ENCODE measurements at places on chromosomes 5 and 9.

DNA sequence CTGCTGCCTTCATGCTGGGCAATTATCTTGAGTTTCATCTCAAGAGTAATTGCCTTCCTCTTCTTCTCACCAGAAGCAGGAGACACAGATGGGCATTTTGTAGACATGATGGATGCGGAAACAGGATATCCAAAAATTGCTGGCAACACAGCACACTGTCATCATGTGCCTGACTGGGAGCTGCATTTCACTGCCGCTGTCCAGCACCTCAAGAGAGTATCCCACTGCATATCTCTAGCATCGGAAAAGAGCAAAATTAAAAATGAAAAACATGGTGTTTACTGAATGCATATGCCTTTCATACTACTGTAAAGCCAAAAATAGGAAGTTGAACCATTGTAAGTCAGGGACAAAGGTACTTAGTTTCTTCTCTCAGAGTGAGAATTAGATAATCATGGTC, 210.7 kb downstream of the MAN2A1 start:
- DNase-seq, result no peak

- no peak for DNase-seq
Measured at GRCh38 chr5:135391869-135392255, 7.2 kb downstream of the MACROH2A1 start.

DNA sequence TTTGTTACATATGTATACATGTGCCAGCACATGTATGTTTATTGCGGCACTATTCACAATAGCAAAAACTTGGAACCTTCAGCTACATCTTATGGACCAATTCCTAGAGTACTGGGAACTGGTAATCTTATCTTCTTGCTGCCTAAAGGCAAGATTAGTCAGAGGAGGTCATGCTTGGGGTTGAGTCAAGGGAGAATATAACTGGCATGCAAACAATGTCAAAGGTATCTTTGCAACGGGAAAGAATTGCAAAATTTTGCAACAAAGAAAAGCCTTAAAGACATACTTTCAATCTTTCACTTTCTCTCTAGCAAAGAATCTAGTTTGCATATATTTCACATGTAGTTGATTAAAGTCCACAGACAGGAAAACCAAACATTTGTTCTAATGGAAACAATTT, 145.2 kb downstream of the EDIL3 start:
- DNase-seq, result no peak

DNA sequence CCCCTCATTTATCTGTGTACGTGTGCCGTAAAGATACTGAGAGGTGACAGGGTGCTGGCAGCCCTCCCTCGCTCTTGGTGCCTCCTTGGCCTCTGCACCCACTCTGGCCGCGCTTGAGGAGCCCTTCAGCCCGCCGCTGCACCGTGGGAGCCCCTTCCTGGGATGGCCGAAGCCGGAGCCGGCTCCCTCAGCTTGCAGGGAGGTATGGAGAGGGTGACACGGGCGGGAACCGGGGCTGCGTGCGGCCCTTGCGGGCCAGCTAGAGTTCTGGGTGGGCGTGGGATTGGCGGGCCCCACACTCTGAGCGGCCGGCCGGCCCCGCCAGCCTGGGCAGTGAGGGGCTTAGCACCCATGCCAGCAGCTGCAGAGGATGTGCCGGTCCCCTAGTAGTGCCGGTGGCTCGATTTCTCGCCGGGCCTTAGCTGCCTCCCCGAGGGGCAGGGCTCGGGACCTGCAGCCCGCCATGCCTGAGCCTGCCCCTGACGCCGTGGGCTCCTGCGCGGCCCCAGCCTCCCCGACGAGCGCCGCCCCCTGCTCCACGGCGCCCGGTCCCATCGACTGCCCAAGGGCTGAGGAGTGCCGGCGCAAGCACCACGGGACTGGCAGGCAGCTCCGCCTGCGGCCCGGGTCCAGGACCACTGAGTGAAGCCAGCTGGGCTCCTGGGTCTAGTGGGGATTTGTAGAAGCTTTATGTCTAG, 21.6 kb downstream of the NKX2-5 start:
- DNase-seq, result no peak

DNA sequence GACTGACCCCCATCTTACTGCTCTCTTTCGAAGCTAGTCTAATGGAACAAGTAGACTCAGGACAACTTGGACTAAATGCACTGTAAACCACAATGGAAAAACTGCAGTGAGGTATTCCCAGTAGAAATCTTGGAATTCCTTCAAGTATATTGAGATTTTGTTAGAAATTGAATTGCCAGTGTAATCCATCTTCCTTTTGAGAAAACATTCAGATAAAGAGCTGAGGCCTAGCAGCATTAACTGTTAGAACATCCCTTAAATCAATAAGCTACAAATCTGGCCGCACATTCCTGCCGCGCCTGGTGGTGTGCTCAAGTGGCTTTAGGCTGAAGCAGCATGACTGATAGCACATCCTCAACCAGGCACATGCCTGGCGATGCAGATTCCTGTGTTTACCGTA, 29.3 kb downstream of the PPIC start:
- DNase-seq, result no peak

- no peak for DNase-seq
Measured at GRCh38 chr9:31314241-31314640, 1070.2 kb upstream of the ACO1 start.

GRCh38 chr5:82405618-82406204, 127.6 kb upstream of the RPS23 start:
- DNase-seq, result no peak

DNA sequence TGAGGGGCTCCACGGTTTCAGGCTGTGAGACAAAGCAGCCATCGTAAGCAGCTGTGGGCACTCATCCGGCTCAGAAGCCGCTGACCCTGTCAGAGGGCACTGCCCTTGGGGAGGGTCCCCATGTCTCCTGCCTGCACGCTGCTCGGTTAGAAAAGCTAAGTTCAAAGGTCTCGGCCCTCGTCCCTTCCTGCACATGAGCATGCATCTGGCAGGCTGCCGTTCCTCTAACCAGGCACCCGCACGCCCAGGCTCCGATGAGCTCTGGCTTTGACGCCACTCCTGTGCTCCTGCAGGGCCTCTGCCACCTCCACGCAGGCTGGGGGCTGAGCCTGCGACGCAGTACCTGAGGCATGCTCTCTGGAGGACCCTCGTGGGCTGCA, 51.3 kb downstream of the NKD2 start:
- no peak for DNase-seq

DNA sequence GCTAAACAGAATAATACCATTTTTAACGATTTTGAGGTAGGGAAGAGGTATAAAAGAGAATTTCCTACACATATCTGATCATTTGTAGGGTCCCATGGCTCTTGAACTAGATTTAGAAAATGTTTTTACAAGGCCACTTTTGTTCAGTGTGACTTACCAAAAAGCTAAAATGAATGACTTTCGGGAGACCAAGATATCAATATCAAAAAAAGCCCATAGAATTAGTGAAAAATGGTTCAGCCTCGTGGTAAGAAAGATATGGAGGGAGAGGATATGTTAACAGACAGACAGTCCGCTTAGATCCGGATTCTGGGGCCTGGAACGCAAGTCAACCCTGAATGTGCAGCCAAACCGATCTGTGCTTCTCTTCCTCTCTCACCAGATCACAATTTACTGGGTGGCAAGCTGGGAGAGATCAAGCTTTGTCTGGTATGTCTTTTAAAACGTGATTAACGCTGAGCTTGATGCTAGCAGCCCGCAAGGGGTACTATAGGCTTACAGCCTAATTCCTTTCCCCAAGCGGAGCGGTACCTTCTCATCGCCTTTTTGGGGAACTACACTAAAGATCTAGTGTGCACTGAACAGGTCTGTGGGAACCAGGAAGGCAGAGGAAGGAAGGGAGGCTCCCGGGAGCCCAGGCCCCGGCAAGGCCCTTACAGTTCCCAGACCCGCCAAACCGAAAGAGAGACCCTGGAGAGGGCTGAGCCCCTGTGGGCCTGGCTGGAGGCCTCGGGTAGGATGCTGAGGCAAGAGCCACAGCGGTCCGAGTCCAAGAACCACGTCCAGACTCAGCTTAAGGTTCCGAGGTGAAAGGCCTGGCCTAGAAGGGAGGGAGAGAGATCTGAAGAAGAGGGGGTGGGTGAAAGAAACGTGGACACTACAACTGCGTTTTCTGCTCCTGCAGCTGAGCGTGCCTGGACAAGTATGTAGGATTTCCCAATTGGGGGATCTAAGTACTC, 2.9 kb downstream of the NR2F1-AS1 start:
- DNase-seq, result no peak

- DNase-seq, result no peak
Measured at GRCh38 chr5:68041293-68041692, 174.3 kb upstream of the PIK3R1 start.

- no peak for DNase-seq
Measured at GRCh38 chr5:11322133-11322532, 561.1 kb upstream of the DAP start.

- no peak for DNase-seq
Measured at GRCh38 chr5:142296914-142297417, 27.9 kb downstream of the SPRY4 start.

- no peak for DNase-seq
Measured at GRCh38 chr5:2466966-2467365, 284.5 kb downstream of the IRX2 start.

DNA sequence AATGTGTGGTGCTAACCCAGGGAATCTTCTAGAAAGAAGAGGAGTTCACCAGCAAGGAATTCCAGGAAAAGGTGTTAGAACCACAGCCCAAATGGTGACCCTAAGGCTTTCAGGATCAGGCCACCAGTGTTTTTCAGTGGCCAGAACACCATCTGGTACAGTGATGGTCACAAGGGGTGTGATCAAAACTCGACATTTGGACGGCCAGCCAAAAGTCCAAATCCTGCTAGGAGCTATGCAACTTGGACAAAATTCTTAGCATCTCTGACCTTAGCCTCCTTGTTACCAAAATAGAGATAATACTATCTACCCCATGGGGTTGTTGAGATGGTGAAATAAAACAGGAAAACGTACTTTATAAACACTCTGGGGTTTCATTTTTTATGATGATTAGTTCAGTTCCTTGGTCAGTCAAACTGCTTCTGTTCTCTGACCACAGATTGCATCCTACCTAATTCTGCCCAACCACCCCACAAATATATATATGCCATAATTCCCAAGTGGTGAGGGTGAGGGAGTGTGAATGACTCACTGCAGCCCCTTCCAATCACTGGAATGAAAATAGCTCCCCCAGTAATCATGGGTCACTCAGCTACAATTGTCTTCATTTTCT, 210.3 kb downstream of the CDK5RAP2 start:
- DNase-seq, result no peak

DNA sequence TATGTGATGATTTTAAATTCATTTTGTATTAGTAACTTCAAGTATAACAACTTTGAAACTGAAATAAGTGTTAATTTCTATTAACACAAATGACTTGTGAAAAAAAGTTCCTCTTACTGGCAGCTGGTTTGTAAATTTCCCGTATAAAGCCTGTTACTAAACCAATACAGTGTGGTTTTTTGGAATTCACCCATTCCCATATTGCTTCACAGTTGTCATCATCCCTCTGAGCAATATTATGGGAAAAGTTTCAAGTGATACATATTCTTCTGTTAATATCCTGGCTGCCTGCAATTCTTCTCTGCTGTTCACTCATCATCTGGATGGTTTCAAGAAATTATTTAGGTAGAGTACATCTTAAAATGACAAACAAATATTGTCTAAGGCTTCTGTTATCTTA, 1185.1 kb upstream of the C9orf72 start:
- DNase-seq, result no peak

DNA sequence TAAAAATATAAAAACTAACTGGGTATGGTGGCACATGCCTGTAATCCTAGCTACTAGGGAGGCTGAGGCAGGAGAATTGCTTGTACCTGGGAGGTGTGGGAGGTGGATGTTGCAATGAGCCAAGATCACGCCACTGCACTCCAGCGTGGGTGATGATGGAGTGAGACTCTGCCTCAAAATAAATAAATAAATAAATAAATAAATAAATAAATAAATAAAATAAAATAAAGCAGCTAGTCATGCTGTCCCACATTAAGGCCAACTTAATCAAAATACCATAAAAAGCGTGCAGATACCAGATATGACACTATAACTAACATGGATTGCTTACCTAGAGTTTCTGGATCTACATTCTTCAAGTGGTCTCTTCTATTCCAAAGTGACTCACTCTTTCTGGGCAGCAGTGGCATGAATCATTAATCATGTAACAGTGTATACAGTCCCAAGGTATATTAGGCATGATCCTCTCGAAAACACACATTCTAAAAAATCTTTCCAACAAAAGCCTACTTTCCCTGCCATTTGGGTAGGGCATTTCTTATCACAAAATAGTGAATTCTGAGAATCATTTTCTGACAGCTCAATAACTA, 187.1 kb downstream of the ELAVL2 start:
- no peak for DNase-seq

DNA sequence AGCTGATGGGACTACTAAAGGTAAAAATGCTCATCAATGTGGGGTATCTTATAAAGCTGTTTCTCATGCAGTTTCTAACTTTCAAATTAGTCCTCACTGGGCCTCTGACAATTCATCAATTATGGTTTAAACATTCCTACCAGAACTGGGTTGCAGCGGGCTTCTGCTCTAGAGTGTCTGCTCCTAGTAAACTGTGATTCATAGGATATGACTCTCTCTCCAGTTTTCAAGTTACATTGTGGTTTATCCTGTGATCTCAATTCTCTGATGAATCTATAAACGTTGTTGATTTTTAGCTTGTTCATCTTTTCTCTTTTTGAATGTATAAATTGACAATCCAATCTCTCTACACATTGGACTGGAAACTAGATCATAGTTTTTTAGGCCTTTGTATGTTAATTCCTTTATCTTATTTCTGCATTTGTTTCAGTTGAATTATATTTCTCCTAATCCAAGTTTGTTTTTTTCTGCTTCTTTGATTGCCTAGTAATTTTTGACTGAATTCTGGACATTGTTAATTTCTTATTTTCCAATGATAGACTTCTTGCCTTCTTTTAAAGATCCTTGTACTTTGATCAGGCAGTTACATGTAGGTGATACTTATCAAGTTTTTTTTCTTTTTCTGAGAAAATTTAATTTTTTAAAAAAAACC, 822.6 kb downstream of the TLE1 start:
- DNase-seq, result no peak

DNA sequence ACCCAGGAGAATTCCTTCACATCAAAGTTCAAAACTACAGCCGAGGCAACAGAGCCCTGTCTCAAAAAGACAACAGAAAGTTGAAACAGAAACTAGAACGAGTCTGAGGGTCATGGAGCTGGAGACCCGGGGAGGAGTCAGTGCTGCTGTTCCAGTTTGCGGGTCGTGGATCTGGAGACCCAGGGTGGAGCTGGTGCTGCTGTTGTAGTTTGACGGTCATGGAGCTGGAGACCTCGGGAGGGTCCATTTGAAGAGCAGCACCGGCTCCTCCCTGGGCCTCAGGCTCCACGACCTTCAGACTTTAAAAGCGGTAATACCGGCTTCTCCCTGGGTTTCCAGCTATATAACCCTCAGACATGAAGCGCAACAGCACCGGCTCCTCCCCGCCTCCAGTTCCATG, 13.0 kb upstream of the LCN15 start:
- DNase-seq, result peak; percentile 45

- DNase-seq, result no peak
Measured at GRCh38 chr5:129114539-129115193, 20.1 kb downstream of the ISOC1 start.

GRCh38 chr5:13740471-13740870, 204.0 kb downstream of the DNAH5 start:
- DNase-seq, result no peak

DNA sequence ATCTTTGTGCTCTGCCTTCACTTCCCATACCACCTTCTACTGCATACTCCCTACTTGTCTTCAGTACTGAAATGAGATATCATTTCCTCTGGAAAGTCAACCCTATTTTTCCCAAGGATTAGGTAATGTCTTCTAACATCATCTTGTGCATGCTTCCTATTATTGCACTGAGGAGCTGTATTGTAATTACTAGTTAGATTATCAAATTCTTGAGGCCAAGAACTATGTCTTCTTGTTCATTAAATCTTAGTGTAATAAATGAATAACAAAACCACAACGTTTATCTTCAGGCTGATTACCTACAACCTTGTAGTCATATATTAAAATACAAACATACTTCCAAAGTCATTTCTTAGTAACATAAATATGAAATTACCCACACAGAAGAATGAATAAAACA, 87.9 kb upstream of the POU5F2 start:
- no peak for DNase-seq
